Activated B cell treated with CpG ODN at 0.5 μM for 24 hours (primary cell): ENCODE measurements at places on chromosomes 12 and 14. TPM values are rescaled to one million over a fixed set of nuclear protein-coding genes. Genes with fewer than 3 reads are reported as not detected.

DNA sequence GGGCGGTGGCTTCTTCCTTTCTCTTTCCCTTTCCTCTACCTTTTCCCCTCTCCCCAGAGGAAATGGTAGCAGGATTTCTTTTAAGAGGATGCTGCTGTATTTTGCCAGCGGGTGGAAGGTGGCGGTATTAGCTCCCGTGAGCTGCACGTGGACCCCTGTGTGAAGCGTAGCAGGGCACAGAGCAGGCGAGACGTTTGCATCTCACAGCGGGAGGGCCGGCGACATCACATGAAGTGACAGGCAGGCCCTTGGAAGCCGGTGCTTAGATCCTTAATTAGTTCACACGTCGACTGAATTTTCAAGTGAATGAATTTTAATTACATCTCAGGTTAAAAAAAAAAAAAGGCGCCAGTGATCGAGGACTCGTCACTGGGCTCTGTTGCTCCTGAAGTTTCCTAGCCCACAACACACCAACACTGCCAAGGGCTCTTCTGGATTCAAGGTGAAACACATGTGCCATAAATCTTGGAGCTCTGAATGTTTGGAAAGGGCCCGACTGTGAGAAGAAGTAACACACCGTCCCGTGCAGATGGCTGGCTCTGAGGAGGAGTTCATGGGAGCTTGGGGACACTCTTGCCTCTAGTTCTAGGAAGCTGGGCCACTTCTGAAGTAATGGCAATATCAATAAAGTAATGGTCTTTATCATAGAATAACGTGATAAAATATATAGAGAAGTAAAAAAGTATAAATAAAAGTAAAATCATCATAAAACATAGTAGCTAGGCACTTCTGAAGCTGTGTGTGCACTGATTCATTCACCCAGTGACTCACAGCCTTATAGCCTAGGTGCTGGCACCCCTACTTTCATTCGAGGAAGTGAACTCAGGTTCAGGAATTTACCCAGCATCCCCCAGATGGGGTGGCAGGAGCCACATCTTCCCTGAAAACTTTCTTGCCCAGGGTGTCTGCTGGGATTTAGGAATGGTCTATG is 75.3 kb downstream of the AACS start:
- no peak overlapping the region for H3K27ac ChIP-seq
- H3K36me3 ChIP-seq, result peaks cover 6% of the 10 kb centered on the region
- H3K27me3 ChIP-seq, result no peaks in the 10 kb centered on the region
- no peak for DNase-seq
- H3K4me3 ChIP-seq, result no peak overlapping the region

Gene SVOP
- not detected in 2 replicates for total RNA-seq

GRCh38 chr14:67416810-67417209 is 4.8 kb upstream of the PLEK2 start:
- peaks cover 8% of the 10 kb centered on the region for H3K27me3 ChIP-seq
- no peak for DNase-seq
- H3K4me1 ChIP-seq, result peaks cover 15% of the 10 kb centered on the region
- no peak overlapping the region for H3K27ac ChIP-seq
- H3K36me3 ChIP-seq, result no peaks in the 10 kb centered on the region

DNA sequence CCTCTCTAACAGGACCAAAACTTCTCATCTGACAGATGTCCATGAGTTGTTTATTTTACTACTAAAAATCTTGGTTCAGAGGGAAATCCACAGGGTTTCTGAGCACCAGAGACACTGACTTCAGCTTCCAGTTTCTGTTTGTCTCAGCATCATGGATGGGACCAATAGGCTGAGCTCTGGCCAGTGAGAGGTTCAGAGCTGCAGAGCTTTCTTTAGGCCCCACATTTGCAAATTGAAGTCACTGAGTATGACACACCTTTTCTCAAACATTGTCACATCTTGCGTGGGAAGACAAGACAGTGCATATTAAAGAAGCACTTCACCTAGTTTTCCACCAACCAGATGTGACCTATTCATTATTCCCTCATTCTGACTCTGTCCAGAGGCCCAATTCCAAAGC is 45.2 kb downstream of the RDH12 start:
- H3K4me1 ChIP-seq, result no peaks in the 10 kb centered on the region
- no peaks in the 10 kb centered on the region for H3K27me3 ChIP-seq
- no peak overlapping the region for H3K4me3 ChIP-seq
- H3K36me3 ChIP-seq, result peaks cover 63% of the 10 kb centered on the region
- DNase-seq, result no peak
- H3K27ac ChIP-seq, result no peak overlapping the region

DNA sequence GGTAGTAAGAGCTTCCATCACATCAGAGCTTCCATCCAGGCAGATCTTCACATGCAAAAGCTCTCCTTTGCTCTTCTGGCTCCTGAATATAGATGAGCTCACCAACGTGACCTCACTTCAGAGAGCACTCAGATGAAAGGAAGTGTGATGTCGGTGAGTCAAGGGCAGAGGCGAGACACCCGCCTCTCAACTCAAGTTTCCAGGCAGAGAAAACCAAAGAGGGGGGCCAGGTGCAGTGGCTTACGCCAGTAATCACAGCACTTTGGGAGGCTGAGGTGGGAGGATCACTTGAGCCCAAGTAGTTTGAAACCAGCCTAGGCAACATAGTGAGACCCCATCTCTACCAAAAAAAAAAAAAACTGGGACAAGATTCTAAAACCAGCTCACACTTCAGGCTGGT is 126.9 kb downstream of the DUSP6 start:
- no peak overlapping the region for H3K4me3 ChIP-seq
- DNase-seq, result no peak
- H3K27ac ChIP-seq, result no peak overlapping the region
- H3K36me3 ChIP-seq, result no peaks in the 10 kb centered on the region
- peaks cover 2% of the 10 kb centered on the region for H3K4me1 ChIP-seq
- peaks cover 7% of the 10 kb centered on the region for H3K27me3 ChIP-seq

Gene FAM186B
- total RNA-seq, result 0.93 and 1.5 TPM in 2 replicates

DNA sequence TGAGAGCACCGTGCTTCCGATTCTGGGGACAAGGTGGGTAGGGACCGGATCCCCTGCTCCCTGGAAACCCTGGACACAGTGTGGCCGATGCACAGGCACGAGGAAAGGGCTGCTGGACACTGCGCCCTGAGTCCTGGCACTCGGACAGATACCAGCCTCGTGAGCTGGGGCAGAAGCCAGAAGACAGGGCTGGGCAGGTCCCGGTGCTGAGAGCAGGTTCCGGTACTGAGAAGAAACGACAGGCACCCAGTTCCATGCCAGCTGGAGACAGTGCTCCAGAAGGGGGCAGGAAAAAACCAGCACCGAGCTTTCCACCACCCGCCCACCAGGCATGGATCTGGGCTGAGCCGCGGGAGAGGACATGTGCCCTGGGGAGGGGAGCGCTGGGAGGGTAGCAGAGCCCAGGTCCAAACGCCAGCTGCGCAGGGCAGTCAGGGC is 6.5 kb downstream of the XRCC3 start:
- H3K36me3 ChIP-seq, result peaks cover 36% of the 10 kb centered on the region
- no peak overlapping the region for H3K27ac ChIP-seq
- H3K27me3 ChIP-seq, result no peaks in the 10 kb centered on the region
- DNase-seq, result no peak
- no peak overlapping the region for H3K4me3 ChIP-seq

DNA sequence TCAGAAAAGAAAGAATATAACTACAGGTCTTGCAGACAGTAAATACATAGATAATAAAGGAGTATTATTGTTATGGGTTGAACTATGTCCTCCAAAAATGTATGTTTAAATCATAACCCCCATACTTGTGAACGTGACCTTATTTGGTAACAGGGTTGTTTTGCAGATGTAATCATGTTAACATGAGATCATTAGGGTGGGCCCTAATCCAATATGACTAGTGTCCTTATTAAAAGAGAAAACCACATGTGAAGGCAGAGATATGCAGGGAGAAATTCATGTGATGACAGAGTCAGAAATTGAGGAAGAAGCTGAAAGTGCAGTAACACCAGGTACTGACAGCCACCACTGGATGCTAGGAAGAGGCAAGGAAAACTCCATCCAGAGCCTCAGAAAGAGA is 29.0 kb downstream of the MAGOHB start:
- no peaks in the 10 kb centered on the region for H3K4me1 ChIP-seq
- no peak overlapping the region for H3K27ac ChIP-seq
- no peak overlapping the region for H3K4me3 ChIP-seq
- no peaks in the 10 kb centered on the region for H3K27me3 ChIP-seq
- DNase-seq, result no peak
- H3K36me3 ChIP-seq, result peaks cover 18% of the 10 kb centered on the region
